Upper lobe of right lung (tissue), 1 donor: ENCODE measurements at places on chromosomes 4 and X. TPM values are rescaled to one million over a fixed set of nuclear protein-coding genes. Genes with fewer than 3 reads are reported as not detected.
A peak's percentile ranks its signal among the peaks of the same experiment; 100 is the strongest.

GRCh38 chr4:108821351-108821930 lies 58.6 kb upstream of the ETNPPL start:
- no peak for DNase-seq

The MTMR8 gene
- 1.9 TPM for total RNA-seq

DNA sequence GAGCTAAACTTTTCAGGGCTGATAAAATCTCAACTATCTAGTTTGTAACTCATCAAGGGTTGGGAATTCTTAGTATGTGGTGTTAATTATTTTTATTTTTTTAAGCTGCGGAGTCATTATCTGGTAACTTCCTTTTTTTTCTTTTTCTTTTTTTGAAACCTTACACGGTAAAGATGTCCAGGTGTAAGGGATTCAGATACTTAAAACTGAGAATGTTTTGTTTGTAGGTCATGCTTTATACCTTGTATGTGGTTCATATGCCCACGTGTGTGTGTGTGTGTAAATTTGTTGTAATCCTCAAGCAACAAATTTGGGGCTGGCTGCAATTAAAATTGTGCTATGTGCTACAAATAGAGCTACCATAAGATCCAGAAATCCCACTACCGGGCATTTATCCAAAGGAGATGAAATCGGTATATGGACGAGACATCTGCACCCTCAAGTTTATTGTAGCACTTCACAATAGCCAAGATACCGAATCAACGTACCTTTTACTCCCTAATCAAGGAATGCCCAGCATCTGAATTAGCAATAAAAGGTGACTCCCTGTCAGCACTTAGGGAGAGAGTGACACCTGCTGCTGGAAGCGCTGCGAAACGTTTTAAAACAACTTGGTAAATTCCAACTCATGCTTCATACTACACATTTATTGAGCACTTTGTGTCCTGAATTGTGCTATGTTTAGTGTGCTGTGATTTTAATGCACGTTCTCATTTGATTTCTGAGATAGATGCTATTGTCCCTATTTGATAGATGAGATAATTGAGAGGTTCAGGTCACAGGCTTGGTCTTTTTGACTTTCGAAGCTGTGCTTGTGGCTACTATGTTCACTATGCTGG lies 16.1 kb downstream of the MSMO1 start:
- no peak for DNase-seq

GRCh38 chr4:16122308-16122711 lies 38.5 kb upstream of the PROM1 start:
- DNase-seq = no peak

GRCh38 chr4:1608821-1609500 lies 75.2 kb downstream of the FAM53A start:
- peak; percentile 47 for DNase-seq

DNA sequence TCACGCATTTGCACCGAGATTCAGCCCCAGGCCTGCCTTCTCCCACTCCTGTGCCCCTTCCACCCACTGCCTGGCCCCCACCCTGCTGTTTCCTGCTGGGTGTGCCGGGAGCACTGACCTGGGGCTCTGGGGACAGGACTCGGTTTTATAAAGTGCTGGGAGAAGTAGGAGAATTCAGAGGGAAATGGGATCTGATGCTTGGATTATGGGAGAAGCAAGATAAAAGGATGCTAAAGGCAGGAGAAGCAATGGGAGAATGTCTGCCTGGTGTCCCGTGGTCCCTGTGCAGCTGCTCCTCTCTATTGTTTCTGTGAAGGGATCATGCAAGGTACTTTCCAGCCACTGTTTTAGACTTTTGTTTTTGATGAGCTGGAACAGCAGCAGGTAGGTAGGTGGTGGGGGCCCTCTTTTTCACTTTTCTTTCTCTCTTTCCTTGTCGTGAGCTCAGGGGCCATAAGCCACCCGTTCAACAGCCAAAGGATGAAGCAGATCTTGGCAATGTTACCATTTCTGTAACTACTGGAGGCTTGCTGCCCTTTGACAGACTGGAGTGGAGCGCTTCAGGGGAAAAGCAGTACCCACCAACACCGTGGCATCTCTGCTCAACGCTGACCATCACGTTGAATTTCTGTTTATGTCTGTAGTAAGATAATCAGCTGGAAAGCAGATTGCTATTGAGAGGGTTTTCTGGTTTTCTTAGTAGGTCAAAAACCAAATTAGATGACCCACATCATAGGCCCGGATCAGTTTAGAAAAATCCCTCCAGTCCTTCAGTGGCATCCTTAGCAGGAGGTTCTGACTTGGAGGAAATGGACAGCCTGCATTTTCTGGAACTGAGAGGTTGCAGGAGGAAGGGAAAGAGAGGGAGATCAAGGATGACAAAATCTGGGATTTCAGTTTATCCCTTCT lies 63.8 kb upstream of the ENPP6 start:
- no peak for DNase-seq

The TLR8 gene
- total RNA-seq = 17.8 TPM

DNA sequence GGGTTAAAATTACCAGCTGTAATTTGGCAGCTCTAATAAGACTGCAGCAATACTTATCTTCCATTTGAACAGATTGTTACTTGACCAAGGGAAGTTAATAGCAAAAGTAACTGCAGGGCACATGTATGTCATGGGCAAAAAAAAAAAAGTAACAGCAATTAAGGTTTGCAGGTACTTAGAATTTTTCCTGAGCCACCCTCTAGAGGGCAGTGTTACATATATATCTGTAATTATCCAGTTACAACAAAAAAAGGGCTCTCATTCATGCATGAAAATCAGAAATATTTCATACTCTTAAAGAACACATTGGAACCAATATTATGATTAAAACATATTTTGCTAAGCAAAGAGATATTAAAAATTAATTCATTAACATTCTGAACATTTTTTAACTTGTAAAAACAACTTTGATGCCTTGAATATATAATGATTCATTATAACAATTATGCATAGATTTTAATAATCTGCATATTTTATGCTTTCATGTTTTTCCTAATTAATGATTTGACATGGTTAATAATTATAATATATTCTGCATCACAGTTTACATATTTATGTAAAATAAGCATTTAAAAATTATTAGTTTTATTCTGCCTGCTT lies 25.1 kb downstream of the XIAP start:
- no peak for DNase-seq

GRCh38 chr4:151691639-151692442 lies 69.0 kb downstream of the GATB start:
- DNase-seq = no peak

The MSX1 gene
- 2.5 TPM for total RNA-seq

GRCh38 chr4:27662426-27662825 lies 801.8 kb downstream of the STIM2 start:
- DNase-seq = no peak

The TMEM154 gene
- total RNA-seq = 12.7 TPM

The NXF2 gene
- not detected for total RNA-seq

- no peak for DNase-seq
These were observed 147.0 kb downstream of the PDGFC start for GRCh38 chr4:156824451-156825060.

DNA sequence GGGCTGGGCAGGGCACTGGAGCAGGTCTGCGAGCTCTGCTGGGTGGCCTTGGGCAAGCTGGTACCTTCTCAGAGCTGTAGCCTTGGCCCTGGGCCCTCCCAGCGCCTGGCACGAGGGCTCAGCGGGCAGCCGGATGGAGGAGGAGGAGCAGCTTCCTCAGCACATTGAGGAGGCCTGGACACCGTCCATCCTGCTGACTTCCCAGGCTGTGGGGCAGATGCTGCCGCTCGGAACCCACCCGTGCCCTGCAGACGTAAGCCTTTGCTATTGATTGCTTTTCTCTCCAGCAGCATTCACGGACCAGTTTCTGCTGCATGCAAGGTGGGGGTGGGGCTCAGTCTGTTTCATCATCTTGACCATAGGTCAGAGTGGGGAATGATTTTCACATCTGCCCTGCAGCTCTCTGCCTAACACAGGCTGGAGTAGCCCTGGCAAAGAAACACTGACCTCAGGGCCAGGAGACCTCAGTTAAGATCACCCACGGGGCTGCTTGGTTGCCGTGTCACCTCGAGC lies 80.7 kb upstream of the PSAPL1 start:
- no peak for DNase-seq

DNA sequence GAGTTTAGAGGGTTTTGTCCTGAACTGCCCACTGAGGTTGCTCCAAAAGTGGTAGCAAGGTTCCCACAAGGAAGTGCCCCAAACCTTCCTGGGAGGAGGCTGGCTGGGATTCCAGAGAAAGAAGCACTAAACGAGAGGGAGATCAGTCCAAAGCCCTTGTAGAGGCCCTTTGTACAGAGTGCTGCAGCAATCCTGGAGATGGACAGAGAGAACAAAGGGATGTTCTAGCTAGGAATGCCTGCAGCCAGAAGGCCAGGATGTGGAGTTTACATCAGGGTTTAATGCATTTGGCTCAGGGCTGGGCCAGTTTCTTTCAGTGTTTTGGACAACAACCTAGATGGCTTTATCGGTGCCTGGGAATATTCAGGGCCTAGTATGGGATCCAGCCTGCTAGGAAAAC lies 2155.1 kb upstream of the AGA start:
- no peak for DNase-seq

- DNase-seq = no peak
These were observed 467 bp downstream of the HSD17B11 start for GRCh38 chr4:87390551-87390890.

The TMPRSS11F gene
- not detected for total RNA-seq

The BEX4 gene
- 36.1 TPM for total RNA-seq

GRCh38 chr4:150583287-150584110 lies 1.5 kb downstream of the MAB21L2 start:
- DNase-seq = no peak

DNA sequence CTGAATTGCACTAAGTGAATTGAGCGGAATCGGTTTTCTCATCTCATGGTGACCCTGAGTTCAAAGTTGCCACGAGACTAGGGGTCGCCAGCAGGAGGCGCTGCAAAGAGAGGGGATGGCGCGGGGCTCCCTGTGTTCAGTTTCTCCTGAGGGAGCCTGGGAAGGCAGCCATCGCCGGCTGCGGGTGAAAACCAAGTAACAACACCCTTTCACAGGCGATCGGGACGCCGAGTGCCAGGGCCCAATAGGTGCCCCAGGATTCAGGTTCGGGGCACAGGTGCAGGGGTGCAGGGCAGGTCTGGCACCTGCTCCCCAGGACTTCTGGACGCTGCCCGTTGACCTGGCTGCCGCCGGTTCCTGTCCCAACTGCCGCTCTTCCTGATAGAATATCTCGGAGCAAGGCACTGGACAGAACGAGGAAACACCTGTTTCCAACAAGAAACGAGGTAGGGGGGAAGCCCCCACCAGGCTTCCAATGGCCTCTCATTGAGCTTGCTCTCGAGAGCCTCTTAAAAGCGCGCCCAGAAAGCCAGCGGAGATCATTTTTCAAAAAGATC lies 1.1 kb upstream of the FGF16 start:
- DNase-seq = peak; percentile 61

DNA sequence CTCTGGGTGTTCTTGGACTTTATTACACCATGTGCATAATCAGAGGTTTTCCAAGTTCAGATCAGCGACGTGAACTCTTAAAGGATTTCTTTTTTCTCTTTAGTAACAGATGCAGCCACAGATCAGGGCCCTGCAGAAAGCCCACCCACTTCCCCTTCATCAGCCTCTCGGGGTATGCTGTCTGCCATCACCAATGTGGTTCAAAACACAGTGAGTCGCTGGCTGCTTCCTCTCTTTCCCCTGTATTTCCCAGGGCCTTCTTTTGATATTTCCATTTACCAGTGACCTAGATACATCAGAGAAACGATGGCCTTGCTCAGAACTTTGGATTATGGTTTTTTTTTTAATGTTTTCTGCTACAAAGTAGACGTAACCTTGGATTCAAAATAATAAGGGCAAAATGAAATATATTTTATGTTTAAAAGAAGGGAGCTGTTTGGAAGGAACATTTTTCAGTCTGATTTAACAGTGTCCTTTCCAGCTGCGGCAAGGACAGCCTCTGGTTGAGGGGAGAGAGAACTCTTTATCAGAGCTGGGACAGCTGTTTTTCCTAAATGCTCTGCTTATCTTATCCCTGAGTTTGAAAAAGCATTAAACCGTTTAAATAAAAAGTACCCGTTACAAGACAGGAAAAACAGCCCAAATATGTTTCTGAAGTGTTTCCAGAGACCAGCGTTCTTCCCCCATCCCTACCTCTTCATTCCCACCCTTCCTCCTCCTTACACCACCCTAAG lies 38.2 kb downstream of the FAM114A1 start:
- no peak for DNase-seq

DNA sequence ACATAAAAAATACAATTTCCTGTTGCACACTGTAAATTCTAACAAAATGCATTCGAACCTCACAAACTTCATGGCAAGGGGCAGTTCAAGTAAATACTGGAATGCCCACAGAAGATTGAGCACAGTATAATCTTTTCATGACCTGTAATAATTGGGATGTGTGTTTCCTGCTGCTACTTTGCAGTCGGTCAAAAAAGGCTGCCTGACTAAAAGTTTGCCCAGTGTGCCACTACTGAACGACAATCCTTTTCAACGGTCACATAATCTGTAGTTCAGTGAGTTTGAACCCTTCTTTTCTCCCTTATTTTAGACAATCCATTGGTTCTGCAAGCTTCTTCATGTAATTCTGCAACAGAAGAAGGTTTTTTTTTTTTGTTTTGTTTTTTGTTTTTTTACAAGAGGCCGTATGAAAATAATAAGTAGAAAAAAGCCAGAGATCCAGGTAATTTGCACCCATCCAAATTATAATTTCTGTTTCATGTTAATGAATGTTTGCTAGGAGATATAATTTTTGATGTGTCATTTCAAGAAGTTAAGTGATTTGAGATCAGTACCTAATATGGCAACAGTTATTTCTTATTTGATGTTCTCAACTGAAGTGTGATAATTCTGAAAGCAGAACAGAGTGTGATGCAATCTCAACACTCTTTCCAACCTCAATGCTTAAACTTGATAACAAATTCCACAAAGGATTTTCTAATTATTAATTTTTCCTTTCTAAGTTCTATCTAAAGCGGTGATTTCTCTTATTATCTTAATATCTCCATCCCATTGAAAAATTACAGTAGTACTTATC lies 237.6 kb downstream of the FSTL5 start:
- no peak for DNase-seq

- no peak for DNase-seq
These were observed 67.1 kb downstream of the FAAH2 start for GRCh38 chrX:57353472-57354132.

The DIPK2B gene
- 27.7 TPM for total RNA-seq

The LRIT3 gene
- 0.14 TPM for total RNA-seq

- DNase-seq = no peak
These were observed 10.4 kb downstream of the KIT start for GRCh38 chr4:54668014-54668611.

GRCh38 chrX:110276778-110277177 lies 41.1 kb downstream of the AMMECR1 start:
- no peak for DNase-seq

GRCh38 chrX:33840176-33840575 lies 291.9 kb downstream of the FAM47A start:
- no peak for DNase-seq

GRCh38 chr4:145884775-145885174 lies 53.8 kb downstream of the ZNF827 start:
- no peak for DNase-seq

- DNase-seq = no peak
These were observed 117.8 kb downstream of the EFHC2 start for GRCh38 chrX:44225667-44226066.

DNA sequence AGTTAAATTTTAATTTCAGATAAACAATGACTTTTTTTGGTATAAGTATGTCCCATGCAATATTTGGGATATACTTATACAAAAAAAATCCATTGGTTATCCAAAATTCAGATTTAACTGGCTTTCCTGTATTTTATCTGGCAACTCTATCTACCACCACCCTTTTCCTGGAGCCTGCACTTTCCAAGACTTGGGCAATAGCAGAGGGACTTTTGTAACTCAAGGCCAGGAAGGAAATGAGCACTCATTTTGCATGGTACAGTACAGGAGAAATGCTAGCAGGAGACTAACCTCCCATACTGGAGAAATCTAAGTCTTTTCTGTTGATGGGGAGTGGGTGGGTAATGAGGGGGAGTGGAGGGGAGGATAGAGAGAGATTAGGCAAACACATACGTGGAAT lies 37.7 kb upstream of the PLAC1 start:
- no peak for DNase-seq
